Kasumi-1 (cell line): ENCODE measurements at places on chromosomes 5 and 9.
A peak's percentile ranks its signal among the peaks of the same experiment; 100 is the strongest.

GRCh38 chr5:141855265-141856036, 22.8 kb downstream of the PCDH1 start:
- no peak for DNase-seq

- no peak for DNase-seq
Measured at GRCh38 chr9:2199999-2200796, 185.1 kb downstream of the SMARCA2 start.

DNA sequence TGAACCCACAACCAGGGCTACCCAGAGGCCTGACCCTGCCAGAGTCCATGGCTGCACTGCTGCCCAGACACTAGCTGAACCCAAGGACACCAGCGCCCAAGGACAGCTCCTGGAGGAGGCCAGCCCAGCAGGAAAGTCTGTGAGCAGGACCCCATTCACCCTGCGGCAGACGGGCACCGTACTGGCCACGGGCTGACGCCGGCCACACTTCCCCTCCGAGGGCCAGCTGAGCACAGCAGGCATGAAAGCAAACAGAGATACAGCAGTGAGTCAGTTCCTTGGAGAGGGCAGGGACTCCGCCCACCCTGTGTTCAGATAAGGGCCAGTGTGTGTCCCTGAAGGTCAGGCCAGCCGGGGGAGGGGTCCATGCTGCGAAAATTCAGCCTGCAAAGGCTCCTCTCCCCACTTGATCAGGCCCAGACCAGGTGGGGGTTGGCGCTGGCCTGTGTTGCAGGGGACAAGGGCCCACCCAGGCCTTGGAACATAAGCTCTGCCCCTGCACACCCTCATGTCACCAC, 3.2 kb downstream of the RNF208 start:
- DNase-seq = no peak

- DNase-seq = no peak
Measured at GRCh38 chr9:87372356-87372851, 125.3 kb upstream of the DAPK1 start.

DNA sequence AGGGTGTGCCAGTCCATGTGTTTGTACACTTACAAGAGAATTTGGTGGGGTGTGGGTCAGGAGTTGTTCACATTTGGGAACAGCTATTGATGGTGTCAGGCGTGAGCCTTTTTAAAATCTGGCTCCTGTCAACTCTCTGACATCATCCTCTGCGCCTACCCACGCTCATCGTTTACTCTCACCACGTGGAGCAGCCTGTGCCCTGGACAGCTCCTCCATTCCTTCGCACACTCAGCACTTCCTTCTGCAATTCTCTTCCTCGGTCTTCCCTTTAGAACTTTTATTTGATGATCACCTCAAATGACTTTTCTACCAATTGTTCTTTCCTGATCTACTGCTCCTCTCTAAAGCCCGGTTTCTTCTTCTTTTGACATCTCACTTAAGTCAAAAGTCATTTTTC, 42.1 kb upstream of the GNAQ start:
- peak; percentile 53 for DNase-seq

DNA sequence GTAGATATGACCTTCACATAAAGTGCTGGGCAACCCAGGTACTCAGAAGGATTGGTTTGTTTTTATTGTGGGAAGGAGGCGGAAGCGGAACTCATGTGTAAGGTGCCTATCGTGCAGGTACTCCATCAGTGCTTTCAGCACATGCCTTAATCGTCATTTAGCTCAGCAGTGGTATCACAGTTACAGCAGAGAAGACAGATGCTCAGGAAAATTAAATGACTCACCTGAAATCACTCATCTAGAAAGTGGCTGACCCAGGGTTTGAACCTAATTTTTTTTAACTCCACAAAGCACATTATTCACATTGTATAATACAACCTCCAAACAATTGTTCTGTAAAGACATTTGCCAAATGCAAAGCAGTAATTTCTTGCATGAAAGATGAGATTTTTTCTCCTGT, 2.2 kb downstream of the C5orf46 start:
- DNase-seq = no peak

DNA sequence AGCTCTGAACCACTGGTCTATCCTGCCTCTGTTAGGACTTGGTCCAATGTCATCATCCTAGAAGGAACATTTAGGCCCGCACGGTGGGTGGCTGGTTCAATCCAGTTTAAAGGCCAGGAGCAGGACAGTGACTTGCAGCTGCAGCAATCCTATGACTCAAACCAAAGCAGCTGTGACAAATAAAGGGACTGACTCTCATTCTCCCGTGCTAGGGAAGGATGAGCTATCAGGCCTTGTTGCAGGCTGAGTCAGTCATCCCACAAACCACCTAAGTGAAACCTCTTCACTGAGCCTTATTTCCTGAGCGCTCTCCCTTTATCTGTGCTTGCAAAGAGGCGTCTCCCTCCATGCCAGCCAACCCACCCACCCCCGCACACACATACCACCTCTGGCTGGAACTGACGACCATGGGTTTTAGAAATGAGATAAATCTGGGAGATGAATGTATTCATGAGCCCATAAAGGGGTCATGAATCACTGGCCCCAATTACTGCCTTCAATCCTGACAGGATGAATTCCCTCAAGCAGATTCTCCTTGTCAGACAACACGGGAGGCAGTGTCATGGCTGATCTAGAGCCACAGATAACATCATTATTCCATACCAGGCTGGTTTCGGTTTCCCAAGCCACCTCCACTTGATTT, 93.4 kb downstream of the KCNIP1 start:
- peak; percentile 64 for DNase-seq

- no peak for DNase-seq
Measured at GRCh38 chr5:16970826-16971225, 34.7 kb upstream of the MYO10 start.

- DNase-seq = peak; percentile 15
Measured at GRCh38 chr9:97638666-97639065, 5.0 kb downstream of the NCBP1 start.

GRCh38 chr5:1466631-1467265, 21.5 kb upstream of the SLC6A3 start:
- DNase-seq = no peak

GRCh38 chr5:143161885-143162540, 241.5 kb downstream of the NR3C1 start:
- no peak for DNase-seq

DNA sequence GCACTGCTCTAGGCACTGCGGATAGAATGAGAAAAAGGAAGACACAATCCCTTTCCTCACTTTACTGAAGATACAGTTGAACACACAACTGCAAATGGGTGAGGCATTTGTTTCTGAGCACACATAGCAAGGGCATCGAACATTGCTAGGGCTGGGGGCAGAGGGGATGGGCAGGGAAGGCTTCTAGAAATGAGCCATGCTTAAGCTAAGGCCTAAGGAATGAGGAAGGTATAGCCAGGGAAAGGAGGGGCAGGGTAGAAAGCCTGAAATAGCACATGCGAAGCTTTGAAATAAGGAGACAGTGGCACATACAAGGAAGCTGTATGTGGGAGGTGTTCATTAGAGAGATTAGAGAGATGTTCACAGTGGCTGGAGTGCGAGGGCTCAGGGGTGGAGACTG, 92.7 kb downstream of the KIF4B start:
- DNase-seq = no peak

GRCh38 chr9:94672811-94673487, 33.6 kb upstream of the FBP1 start:
- DNase-seq = no peak

DNA sequence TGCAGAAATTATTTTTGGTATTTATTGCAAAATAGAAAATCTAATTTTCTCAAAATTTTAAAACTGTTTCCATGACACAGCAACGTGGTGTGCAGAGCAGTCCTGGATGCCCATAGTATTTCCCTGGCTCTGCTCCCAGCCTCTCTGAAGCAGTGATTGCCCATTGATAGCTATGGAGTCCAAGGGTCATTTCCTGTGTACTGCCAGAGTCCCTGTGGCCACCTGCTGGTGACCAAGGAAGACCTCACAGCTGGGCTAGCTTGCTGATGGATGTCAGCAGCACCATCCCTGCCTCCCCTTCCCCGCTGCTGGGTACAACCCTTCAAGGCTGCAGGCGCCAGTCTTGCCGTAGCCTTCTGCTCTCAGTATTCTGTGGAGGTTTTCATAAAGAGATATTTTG, 184.1 kb downstream of the DIRAS2 start:
- no peak for DNase-seq

DNA sequence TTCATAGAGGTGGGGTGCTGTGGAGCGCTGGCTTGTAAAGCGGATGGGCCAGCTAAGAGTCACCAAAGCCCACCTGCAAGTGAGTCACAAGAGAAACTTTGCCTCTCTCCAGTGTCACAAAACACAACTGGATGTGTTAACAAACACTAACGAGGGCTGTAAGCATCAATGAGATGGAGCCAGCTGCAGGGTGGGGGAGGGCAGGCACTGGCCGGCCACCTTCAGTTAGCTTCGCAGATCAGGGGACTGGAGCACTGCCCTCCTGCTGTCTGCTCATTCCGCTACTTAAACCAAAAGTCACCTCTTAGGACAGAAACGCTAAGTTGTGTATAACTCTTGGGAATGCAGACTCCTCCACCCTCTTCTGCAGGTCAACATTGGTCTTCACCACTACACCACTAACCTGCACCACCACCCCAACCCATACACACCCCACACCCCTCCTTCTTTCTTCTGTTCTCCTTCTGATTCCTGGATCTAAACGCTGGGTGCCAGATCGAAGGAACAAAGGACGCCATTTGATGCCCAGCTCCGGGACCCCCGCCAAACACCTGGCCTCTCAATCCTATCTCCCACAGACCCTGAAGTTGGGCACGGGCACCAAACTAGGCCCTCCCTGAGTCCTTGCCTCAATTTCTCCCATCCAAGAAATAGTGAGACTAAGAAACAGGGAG, 2.1 kb downstream of the ARSI start:
- DNase-seq = no peak

- no peak for DNase-seq
Measured at GRCh38 chr9:126844085-126844484, 16.4 kb upstream of the ZBTB34 start.

GRCh38 chr5:54009828-54010227, 300.5 kb downstream of the ARL15 start:
- DNase-seq = no peak

DNA sequence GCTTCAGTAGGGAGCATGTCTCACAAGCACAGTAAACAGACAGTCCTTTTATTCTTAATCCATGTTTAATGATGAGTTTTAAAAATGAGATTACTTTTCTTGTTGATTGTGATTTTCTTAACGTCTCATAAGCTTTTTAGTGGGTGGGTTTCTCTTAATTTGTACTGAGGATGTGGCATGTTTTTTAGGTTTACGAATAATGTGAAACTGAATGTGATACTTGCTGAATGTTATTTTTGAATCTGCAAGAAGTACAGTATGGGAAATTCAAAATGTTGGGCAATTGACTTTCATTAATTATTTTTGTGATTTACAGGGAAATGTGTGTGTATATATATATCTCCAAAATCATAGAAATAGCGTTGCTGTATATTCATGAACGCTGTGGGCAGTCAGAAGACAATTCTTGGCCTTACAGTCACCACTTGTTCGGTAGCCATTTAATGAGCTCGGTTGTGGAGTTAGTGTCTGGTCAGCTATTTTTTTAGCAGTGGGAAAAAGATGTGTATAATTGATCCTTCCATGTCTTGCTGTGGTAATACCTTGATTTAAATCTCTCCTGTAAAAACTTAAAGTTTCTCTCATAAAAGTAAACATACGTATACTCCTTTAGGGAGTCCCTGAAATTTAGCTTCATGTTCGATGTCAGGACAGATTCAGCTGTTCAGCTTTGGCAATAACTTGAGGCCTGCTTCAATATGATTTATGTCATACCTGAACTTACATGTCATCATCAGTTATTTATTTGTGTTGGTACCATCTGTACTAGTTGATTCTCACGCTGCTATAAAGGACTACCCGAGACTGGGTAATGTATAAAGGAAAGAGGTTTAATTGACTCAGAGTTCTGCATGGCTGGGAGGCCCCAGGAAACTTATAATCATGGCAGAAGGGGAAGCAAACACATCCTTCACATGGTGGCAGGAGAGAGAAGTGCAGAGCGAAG, 15.0 kb downstream of the ICE1 start:
- no peak for DNase-seq

DNA sequence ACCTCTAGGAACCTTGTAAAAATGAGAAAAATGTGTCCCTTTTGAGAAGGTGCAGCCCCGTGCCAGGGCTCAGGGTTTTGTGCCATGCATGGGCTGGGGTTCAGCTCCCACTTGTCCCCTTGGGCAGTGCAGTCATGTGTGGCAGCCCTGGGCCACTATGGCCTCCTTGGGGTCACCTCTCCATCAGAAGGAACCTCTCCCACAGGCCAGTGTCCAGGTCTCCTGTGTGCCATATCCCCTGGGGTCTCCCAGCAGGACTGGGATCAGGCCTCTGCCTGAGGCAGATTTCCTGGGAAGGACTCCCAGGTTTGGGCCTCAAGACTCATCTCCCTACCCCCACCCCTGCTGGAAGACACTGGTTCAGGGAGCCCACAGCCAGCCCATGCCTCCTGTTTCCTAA, 189.1 kb downstream of the PAX5 start:
- DNase-seq = no peak

GRCh38 chr5:88979244-88979643, 96.3 kb upstream of the MEF2C start:
- DNase-seq = peak; percentile 20

DNA sequence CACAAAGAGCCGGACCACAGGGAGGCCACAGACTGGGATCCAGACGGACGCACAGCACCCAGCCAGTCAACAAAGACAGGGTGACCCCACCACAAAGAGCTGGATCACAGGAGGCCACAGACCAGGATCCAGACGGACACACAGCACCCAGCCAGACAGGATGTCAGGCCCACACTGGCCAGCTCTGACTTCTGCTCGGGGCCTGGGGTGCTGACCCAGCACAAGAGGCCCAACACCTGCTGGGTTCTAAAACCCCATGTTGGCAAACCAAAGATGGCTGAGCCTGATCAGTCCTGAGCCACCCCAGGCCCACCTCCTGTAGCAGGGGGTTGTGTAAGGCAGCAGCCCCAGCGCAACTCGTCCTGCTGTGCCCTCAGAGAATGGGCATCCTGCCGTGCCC, 5.2 kb upstream of the DPH7 start:
- no peak for DNase-seq

DNA sequence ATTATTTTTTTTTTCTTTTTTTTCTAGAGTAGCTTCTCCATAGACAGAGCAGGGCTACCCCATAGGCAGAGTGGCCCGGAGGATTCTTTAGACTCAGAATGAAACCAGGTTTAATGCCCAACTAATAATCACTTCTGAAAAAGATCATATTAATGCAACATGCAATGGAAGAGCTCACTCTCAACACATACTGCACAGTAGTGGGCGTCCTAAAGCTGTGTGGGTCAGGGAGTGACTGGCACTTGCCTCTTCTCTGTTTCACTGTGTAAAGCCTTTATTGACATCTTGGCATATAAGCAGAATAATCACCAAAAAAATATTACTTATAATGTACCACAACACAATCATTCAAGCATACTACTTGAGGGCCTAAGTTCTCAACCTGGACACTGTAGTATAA, 11.1 kb downstream of the PWWP2A start:
- DNase-seq = no peak

GRCh38 chr9:16029046-16029615, 476.3 kb downstream of the CCDC171 start:
- DNase-seq = no peak

- no peak for DNase-seq
Measured at GRCh38 chr5:173851595-173852243, 36.4 kb upstream of the CPEB4 start.
